ENCODE measurements at places on chromosomes 3 and 15. TPM values are rescaled to one million over a fixed set of nuclear protein-coding genes. Genes with fewer than 3 reads are reported as not detected.

DNA sequence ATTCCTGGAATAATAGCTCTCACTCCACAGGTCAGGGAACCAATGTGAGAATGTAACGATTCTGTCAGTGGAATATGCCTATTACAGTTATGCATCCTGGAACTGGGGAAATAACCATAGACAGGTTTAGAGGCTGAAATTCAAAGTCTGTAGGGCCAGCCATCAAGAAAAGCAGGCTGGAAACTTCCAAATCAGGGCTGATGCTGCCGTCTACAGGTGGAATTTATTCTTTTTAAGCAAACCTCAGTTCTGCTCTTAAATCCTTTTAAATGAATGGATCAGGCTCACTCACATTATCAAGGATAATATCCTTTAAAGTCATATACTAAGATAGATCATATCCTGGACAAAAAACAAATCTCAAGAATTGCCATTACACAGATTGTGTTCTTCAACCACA lies 699.8 kb downstream of the NR2F2 start:
- no peak for DNase-seq

DNA sequence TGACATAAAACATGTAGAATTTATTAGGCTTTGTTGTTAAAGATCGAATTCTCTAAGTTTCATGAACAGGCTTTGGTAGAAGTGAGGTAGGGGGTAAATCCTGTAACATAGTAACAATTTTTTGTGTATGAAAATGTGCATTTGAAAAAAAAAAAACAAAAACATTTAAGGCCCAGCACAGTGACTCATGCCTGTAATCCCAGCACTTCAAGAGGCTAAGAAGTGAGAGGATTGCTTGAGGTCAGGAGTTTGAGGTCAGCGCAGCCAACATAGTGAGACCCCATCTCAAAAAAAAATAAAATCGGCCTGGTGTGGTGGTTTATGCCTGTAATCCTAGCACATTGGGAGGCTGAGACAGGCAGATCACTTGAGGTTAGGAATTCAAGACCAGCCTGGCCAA lies 26.8 kb upstream of the PPP4R2 start:
- DNase-seq = peak; percentile 55

DNA sequence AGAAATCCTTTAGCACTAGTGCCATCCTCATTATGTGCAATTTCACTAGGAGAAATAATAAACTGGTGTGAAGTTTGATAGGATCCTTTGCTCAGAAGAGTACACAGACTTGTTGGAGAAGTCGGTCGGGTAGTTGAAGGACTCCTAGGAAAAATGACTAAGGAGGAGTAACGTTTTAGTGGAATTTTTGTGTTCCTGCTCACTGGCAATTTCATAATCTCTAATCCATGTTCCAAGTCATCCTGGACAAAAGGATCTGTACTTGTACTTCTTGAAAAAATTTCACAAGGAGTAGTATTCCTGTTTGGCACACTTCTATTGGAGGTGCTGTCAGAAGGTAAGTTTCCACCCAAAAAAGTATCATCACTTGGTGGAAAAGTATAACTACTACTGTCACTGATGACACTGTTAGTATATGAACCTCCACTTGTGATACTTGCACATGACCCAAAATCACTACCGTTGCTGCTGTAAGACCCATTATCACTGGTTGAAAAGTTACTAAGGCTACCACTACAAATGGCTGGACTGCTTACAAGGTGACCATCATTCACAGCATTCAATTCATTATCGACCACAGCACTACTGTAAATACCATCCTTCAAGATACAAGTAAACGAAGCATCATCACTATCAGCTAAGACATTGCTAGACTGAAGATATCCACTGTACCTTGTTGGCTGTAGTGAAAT lies 77.4 kb downstream of the NEDD4 start:
- DNase-seq = peak; percentile 56

DNA sequence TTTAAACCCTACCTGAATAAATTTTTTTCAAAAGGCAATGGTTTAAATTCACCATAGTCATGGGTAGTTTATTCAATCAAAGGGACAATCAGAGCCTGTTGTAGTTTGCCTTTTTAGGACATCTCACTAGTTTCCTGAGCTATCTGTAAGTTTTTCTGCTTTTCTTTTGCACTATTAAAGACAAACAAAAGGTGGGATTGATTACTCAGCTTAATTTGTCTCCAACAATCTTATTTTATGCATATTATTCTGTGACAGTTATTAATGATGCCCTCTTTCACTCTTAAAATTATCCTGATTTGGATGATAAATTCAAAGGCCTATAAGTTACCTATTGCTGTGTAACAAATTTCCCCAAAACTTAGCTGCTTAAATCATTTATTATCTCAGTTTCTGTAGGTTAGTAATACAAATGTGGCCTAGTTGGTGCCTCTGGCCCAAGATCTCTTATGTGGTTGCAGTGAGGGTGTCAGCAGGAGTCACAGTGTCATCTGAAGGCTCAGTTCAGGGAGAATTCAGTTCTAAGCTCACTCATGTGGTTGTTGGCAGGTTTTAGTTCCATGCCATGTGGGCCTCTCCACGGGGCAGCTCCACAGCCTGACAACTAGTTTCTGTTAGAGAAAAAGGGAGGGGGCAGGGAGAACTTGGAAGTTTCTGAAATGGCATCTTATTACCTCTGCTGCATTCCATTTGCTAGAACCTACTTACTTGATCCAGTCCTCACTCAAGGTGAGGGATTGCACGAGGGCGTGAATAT lies 16.0 kb downstream of the ARMC8 start:
- no peak for DNase-seq

DNA sequence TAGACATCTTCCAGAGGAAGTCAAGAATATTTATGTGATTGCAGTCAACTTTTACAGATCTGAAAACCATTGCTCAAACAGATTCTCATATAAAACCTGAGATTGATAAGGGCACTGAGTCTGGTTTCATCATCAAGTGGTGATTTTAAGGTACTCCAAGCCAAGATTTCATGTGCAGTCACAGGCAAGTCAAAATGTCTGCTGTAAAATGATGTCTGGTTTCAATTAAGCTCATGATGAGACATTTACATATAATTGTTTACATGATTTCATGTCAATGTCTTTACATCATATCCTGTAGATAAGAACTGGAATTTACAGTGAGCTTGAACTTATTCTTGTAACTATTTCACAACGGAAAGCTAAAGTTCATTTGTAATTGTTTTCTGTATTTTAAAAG lies 1215.5 kb downstream of the ROBO2 start:
- peak; percentile 95 for DNase-seq

GRCh38 chr15:93664213-93664956 lies 567.0 kb upstream of the MCTP2 start:
- no peak for DNase-seq

Gene TMEM87A
- polyA plus RNA-seq = 16.6 TPM

All from IMR-90 (cell line).